ENCODE measurements at places on chromosomes 13 and 19. TPM values are rescaled to one million over a fixed set of nuclear protein-coding genes. Genes with fewer than 3 reads are reported as not detected.

Gene DHDH
- not detected for total RNA-seq

Gene CPB2
- total RNA-seq, result not detected

Gene LAIR1
- total RNA-seq, result not detected

Gene CCL25
- total RNA-seq, result not detected

Gene ZNF177
- 1.3 TPM for total RNA-seq

Gene DPF1
- total RNA-seq, result 1.6 TPM

Gene GIPR
- total RNA-seq, result under 0.01 TPM

Gene STOML3
- not detected for total RNA-seq

Gene ZNF320
- 9.8 TPM for total RNA-seq

Gene CYP4F22
- not detected for total RNA-seq

Gene SIGLEC12
- total RNA-seq, result not detected

Gene MRPL54
- total RNA-seq, result 50.1 TPM

Gene NLRP11
- total RNA-seq, result under 0.01 TPM

Gene TRPC4
- total RNA-seq, result 0.98 TPM

Gene SUPT20H
- total RNA-seq, result 76.6 TPM

Gene CEACAM16
- total RNA-seq, result not detected

Gene LMTK3
- total RNA-seq, result 0.10 TPM

Gene SLC17A7
- not detected for total RNA-seq

Gene ZNF665
- 3.3 TPM for total RNA-seq

Gene CATSPERD
- not detected for total RNA-seq

Gene WTIP
- 41.5 TPM for total RNA-seq

Gene USHBP1
- 22.8 TPM for total RNA-seq

Gene SH2D3A
- 2.9 TPM for total RNA-seq

Gene MEF2B
- total RNA-seq, result not detected

Gene PRRG2
- 8.5 TPM for total RNA-seq

Gene CRLF1
- 0.48 TPM for total RNA-seq

Gene GJA3
- not detected for total RNA-seq

Gene ZNF211
- total RNA-seq, result 7.5 TPM

Gene ATP8B3
- 1.7 TPM for total RNA-seq

Gene C1QTNF9
- total RNA-seq, result not detected

Gene TLE6
- total RNA-seq, result 1.6 TPM

Gene OBI1
- total RNA-seq, result 19.6 TPM

Gene CBY2
- total RNA-seq, result not detected

Gene FFAR2
- total RNA-seq, result not detected

Gene APOC1
- total RNA-seq, result 0.86 TPM

Gene BORA
- 13.8 TPM for total RNA-seq

Gene ZNF613
- 9.1 TPM for total RNA-seq

Gene KLHL1
- not detected for total RNA-seq

Gene PNMA8C
- not detected for total RNA-seq

Gene ZNF93
- 12.8 TPM for total RNA-seq

Gene DNAAF3
- 0.33 TPM for total RNA-seq

Gene ASPDH
- not detected for total RNA-seq

Gene LYL1
- 119 TPM for total RNA-seq

Gene ERICH6B
- total RNA-seq, result not detected

Gene CEBPA
- 0.19 TPM for total RNA-seq

Gene CD37
- total RNA-seq, result not detected

Gene GZMM
- total RNA-seq, result not detected

Gene CYSLTR2
- total RNA-seq, result 0.33 TPM

Gene CYP2A7
- total RNA-seq, result not detected

Gene ETV2
- total RNA-seq, result 0.29 TPM
